ENCODE measurements at places on chromosomes 16 and 17.

DNA sequence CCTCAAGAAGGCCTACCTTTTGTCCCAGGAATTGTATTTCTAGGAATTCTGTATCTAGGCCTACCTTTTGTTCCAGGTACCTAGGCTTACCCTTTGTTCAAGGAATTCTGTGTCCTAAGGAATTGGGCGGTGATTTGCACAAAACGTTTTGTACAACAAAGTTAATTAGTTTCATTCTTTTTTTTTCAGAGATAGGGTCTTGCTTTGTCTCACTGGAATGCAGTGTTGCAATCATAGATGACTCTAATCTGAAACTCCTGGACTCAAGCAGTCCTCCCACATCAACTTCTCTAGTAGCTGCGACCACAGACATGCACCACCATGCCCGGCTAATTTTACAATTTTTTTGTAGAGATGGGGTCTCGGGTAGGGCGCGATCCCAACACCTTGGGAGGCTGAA lies 7.0 kb downstream of the CDR2L start:
- no peak for DNase-seq

- DNase-seq: no peak
These were observed 166.8 kb upstream of the TBX2 start for GRCh38 chr17:61232871-61233270.

- DNase-seq: no peak
These were observed 282.0 kb downstream of the BCAS3 start for GRCh38 chr17:60959696-60960095.

DNA sequence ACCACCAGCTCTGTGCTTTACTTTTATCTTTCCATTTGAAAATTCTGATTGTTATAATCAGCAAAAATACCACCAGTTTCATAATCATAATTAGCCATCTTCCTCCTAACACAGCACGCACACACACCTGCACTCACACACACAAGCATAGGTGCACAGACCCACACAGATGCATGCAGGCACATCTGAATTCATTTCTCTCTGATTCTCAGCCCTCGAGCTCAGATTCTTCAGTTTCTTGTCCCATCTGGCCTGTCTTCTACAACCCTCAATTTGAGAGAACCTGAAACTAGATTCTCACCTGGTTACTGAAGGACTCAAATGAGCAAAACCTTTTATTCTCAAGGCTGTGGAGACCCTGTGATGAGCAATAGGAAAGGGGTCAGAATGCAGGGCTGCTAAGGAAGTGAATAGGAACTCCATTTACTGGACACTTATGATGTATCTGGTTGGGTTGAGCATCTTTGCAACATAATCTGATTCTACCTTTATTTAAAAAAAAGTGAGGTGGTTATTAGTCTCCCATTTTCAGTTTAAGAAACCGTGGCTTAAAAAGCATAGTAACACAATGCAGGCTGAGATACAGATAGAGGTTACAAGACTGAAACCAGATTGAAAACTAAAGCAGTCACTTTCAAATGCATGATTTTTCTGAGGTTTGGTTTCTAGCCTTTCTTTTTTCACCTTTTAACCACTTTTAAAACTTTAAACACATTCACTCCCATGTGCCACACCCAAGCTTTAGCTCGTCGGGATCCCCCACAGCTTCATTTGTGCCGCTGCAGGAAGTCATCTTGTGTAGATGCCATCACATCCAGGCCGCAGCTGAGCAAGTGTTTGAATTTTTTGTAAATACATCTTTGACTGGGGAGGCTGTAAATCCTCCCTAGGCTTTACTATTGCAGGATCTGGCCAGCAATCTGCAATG lies 9.4 kb downstream of the KRT33A start:
- peak; percentile 44 for DNase-seq

DNA sequence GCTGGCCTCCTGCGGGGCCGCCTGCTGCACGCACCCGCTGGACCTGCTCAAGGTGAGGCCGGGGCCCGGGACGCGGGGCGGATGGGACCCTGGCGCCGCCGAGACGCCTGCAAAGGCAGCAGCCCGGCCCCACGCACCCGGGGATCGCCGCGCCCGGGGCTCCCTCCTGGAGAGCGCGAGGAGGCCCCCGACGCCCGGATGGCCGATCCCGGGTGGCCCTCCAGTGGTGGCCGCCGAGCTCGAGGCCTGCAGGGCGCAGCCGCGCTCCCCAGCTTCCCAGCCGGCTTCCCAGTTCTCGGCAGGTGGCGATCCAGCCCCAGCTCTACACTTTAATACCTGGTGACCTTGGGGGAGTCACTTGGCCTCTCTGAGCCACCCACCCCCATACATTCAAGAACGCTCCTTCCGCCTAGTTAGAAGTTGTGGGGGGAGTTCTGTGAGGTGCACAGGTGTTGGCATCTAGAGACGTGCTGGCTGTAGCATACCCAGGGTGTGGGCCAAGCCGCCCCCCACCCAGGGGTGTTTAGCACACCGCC lies 452 bp downstream of the SLC25A10 start:
- DNase-seq: peak; percentile 37

DNA sequence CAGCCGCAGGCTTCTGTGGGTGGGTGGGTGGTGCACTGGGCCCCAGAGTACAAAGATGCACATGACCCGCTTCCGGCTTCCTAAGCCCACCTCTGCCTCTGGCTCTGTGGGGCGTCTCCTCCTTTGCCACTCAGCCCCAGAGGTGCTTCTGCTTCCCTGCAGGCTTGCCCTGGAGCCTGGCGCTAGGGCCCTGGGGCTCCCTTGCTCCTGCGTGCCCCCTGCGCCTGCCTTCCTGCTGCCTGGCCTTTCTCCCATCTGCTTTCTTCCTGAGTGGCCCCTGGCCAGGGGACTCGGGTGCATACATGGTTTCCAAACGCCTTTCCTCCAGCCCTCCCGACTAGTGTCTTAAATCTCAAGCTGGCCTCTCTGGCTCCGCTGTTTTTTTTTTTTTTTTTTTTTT lies 3.4 kb downstream of the WWOX start:
- no peak for DNase-seq

DNA sequence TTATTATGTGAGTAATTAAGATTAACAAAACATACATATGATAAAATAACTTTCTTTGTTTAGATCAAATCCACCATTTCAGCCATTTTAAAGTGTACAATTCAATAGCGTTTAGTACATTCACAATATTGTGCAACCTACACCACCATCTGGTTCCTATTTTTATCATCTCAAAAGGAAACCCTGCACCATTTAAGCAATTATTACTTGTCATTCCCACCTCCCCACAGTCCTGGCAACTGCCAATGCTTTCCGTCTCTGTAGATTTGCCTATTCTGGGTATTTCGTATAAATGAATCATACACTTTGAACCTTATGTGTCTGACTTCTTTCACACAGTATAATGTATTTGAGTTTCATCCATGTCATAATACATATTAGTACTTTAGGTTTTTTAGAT lies 162.5 kb upstream of the CNTNAP4 start:
- DNase-seq: no peak

DNA sequence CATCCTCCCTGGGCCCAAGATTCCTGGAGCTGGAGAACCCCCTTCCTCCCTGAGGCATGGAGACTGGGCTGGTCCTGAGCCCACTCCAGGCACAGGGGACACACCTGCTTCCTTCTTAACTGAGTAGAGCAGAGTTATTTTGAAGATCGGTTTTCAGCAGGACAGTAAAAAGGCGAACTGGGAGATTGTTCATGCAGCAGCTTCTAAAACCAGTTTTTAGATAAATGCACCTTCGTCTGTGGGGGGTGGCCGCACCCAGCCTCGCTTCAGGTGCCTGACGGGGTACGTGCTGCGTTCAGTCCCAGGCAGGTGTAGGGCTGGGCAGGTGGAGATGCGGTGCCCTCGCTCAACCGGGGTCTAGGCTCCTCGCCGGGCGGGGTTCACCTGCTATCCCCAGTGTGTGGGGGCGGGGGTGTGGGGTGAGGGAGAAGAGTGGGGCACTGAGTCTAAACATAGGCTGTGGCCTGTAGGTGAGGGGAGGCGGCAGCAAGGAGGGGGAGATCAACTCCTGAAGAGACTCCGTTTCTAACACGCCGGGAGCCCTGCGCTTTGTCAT lies 69.5 kb downstream of the JPH3 start:
- DNase-seq: no peak

DNA sequence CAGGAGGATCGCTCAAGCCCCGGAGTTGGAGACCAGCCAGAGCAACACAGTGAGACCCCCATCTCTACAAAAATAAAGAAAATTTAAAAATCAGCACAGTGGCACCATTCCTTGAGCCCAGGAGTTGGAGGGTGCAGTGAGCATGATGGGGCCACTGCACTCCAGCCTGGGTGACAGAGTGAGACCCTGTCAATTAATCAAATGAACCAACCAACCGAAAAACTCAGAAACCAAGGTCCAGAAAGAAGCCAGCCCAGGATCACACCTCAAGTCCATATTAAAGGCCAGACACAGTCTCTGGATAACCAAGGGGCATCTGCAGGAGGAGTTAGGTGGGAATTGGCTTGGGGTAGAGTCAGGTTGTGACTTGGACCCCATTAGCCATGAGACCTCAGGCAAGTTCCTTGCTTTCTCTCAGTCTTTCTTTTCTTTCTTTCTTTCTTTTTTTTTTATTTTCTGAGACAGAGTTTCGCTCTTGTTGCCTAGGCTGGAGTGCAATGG lies 2.4 kb downstream of the HSD17B1 start:
- DNase-seq: no peak

- DNase-seq: no peak
These were observed 87.0 kb downstream of the MGAT5B start for GRCh38 chr17:76955191-76955590.

GRCh38 chr17:48589060-48589830 lies 796 bp downstream of the HOXB3 start:
- DNase-seq: no peak

- no peak for DNase-seq
These were observed 123.1 kb downstream of the CA10 start for GRCh38 chr17:52035336-52035915.

GRCh38 chr16:75116081-75116910 lies at the start of gene LDHD:
Gene LDHD (minus strand): TSS chr16:75116780. CDS start chr16:75116720, 60 bp downstream.
- peak; percentile 36 for DNase-seq

- no peak for DNase-seq
These were observed 10.8 kb downstream of the THRA start for GRCh38 chr17:40073454-40074174.

DNA sequence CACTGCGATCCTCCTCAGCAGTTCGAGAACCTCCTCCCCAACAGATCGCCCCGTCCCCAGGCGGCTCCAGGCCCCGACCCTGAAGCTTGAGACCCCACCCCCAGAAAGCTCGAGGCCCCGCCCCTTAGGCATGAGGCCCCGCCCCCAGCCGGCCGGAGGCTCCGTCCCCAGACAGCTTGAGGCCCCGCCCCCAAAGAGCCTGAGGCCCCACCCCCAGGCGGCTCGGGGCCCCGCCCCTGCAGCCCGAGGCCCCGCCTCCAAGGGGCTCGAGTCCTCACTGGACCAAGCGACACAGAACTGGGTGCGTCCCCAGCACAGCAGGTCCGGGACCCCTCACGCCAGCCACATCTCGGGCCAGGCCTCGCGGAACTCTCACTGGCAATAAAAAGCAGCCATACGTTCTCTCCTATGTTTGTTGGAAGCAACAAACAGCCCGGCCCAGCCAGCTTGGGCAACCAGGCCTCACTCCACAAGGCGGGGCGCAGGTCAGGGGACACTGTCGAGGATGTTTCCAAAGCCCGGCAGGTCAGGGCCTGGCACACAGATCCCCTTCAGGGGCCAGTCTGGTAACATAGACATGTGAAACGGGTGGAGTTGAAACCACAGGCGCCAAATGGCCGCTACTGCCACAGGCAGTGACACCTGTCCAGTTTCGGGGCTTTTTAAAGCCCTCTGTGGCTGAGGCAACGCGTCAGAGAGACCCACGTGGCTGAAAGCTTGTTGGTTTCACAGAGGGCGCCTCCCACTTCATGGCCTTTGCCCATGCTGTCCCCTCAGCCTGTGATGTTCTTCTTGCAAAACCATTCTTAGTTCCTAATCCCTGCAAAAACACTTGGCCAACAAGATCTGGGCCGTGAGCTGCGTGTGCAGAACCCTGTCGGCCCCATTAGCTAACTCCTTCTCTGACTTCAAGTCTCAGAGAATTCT lies 224.2 kb downstream of the PARN start:
- DNase-seq: peak; percentile 95

DNA sequence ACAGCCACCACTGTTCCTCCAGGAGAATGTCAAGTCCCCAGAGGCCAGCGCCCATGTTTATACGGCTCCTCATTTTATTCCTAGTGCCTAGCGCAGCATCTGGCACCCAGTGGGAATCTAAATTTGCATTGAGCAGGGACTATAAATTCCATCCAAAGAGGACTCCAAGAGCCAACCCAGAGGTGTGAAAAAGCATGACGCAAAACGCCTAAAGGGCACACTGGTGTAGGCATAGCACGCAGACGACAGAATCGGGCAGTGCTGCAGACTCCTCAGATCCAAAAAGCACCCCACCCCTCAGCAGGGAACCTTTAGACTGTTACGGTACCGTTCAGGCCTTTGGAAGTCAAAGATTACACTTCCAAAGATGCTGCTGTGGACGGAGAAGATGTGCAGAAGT lies 19.5 kb downstream of the TEKT5 start:
- DNase-seq: no peak

- DNase-seq: no peak
These were observed 23.9 kb downstream of the SGSM2 start for GRCh38 chr17:2361010-2361760.

DNA sequence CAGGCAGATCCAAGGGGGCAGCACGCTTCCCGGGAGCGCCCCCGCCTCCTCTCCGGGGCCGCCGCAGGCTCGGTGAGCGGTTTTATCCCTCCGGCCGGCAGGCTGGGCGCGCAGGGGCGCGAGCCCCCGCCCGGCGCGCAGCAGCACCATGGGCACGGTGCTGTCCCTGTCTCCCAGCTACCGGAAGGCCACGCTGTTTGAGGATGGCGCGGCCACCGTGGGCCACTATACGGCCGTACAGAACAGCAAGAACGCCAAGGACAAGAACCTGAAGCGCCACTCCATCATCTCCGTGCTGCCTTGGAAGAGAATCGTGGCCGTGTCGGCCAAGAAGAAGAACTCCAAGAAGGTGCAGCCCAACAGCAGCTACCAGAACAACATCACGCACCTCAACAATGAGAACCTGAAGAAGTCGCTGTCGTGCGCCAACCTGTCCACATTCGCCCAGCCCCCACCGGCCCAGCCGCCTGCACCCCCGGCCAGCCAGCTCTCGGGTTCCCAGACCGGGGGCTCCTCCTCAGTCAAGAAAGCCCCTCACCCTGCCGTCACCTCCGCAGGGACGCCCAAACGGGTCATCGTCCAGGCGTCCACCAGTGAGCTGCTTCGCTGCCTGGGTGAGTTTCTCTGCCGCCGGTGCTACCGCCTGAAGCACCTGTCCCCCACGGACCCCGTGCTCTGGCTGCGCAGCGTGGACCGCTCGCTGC lies 832 bp downstream of the CDK5R1 start:
- DNase-seq: no peak

All from MM.1S (cell line).